ENCODE measurements at places on chromosomes 2 and 18.

- no peak for DNase-seq
Observed at GRCh38 chr2:72092111-72092510, 55.6 kb downstream of the CYP26B1 start.

DNA sequence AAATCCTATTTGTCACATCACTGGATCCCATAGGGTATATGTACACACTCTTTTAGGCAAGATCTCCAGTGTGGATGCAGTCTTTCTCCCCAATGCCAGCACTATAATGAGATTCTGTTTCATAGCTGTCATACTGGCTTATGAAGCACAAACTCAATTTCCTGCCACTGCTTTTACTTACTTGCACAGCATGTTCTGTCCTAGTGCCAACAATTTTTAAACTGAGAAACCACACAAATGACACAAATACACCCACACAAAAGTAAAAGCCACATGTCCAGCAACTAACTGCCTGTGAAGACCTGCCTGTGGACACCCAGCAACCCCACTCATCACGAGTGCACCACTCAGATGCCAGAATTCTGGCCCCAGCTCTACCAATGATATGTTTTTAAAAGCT lies 29.6 kb upstream of the RNU4ATAC start:
- no peak for DNase-seq

- no peak for DNase-seq
Observed at GRCh38 chr2:128868686-128869551, 550.3 kb upstream of the HS6ST1 start.

DNA sequence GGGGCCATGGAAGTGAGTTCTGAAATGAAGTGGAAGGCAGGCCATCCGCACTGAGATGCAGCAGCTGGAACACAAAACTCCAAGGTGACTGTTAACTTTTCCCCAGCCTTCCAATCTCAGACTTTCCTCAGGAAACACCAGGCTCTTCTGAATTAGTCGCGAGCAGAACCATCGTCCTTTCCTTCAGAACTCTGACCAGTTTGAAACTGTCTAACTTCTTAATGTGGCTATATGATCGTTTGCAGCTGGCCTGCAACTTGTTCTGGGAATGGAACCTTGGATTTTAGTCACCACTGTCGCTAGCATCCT lies 620 bp upstream of the RPL37A start:
- DNase-seq, result no peak

- DNase-seq, result no peak
Observed at GRCh38 chr2:33342171-33342570, 134.3 kb upstream of the RASGRP3 start.

DNA sequence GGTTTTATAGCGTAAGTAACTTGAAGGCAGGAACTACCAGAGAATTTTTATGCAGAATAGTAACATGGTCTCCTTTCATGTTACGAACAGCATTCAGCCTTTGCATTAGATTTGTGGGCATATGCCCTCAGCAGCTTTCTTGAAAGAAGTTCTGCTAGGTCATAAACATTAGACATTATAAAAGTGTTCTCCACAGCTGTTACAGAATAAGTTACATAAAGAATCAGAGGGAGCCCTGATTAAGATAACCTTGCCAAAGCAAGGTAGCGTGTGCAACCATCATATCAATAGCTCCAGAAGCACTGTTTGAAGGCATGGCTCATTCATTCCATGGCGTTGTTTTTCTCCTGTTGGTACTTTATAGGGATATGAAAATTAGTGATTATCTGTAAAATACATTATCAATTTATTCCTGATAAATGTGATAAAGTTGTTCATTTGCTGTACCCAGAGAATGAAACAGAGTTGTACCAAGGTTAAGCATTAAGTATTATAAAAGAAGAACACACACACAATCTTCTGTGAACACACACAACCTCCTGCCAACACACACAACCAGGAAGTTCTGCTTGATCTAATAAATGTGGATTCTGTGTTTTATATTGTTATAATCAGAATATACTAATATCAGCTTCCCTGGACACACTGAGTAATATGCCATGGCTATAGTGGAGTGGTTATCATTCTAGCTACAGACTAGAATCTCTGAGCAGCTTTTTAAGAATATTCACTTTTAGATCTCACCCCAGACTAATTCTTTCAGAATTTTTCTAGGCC lies 286.7 kb upstream of the SLC39A10 start:
- no peak for DNase-seq

DNA sequence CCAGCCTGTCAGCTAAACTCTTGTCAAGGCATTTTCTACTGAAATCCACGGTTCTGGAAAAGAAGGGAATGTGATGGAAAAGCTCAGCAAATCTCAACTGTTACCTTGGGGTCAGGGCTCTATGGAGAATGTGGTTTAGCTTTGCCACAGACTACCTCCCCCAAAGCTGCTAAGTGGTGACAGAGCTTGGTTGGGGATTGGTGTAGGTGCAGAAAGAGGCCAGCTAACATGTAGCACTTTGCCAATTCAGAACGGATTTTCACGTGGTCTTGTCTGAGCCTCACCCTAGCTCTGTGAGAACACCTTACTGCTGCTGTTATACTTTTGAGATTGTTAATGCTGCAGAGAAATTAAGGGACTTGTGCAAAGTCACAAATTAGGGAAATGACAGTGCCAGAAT lies 331.1 kb downstream of the RND3 start:
- no peak for DNase-seq

- DNase-seq, result no peak
Observed at GRCh38 chr2:84137034-84137433, 322.0 kb downstream of the SUCLG1 start.

DNA sequence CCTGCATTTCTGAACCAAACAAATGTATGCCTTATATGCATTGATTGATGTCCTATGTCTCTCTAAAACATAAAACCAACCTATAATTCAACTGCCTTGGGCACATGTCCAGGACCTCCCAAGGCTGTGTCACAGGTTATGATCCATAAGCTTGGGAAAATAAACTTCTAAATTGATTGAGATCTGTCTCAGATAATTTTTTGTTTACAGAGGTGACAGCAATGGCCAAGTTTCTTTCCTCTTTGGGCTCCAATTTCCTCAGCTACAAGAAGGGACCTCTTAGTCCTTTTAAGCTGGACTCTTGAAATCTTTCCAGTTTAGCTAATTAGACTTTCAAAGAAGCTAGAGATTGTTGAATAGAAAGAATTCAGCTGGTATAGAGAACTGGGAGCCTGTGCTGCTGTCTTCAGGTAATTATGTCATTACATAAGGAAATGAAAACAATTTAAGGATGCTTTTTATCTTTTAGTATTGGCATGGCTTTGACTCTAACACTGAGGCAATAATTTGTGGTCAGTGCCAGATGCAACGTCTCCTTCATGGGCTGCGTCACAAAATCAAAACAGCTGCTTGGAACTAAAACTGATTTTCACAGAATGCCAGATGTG lies 412.1 kb upstream of the TRIB2 start:
- no peak for DNase-seq

GRCh38 chr2:239636808-239637207 lies 236.0 kb upstream of the HDAC4 start:
- DNase-seq, result no peak

DNA sequence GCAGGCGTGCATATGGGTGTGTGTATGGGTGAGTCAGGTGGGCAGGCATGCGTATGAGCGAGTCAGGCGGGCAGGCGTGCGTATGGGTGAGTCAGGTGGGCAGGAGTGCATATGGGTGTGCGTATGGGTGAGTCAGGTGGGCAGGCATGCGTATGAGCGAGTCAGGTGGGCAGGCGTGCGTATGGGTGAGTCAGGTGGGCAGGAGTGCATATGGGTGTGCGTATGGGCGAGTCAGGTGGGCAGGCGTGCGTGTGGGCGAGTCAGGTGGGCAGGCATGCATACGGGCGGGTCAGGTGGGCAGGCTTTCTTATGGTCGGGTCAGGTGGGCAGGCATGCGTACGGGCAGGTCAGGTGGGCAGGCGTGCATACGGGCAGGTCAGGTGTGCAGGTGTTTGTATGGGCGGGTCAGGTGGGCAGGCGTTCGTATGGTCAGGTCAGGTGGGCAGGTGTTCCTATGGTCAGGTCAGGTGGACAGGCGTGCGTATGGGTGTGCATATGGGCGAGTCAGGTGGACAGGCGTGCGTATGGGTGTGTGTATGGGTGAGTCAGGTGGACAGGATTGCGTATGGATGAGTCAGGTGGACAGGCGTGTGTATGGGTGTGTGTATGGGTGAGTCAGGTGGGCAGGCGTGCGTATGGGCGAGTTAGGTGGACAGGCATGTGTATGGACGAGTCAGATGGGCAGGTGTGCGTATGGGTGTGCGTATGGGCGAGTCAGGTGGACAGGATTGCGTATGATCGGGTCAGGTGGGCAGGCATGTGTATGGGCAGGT lies 28.7 kb upstream of the KLF11 start:
- DNase-seq, result no peak

Measured in stimulated activated CD8-positive, alpha-beta memory T cell treated with anti-CD3 and anti-CD28 coated beads, Interleukin-15, amount 100 ng/mL, for 4 hours (primary cell).